ENCODE measurements at places on chromosomes 2 and 18.

- no peak for DNase-seq
These were observed 12.6 kb upstream of the PROM2 start for GRCh38 chr2:95261602-95262001.

DNA sequence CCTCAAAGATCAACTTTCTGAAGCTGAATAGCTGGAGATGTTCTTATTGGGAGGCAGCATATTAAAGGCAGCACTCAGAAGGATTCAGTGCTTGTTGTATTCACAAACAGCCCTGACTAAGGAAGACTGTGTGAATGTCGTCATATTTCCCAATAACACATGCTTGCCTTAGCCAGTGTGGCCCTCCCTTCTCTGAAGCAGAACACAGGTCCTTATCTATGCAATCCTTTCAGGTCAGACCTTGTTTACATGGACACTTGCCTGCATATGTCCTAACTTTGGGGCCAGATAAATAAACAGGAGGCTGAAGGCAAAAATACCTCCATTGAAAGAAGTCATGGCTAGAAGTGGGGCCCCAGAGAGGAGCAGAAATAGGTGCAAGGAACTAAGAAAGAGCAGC, 97.2 kb downstream of the SLC4A3 start:
- DNase-seq: no peak

DNA sequence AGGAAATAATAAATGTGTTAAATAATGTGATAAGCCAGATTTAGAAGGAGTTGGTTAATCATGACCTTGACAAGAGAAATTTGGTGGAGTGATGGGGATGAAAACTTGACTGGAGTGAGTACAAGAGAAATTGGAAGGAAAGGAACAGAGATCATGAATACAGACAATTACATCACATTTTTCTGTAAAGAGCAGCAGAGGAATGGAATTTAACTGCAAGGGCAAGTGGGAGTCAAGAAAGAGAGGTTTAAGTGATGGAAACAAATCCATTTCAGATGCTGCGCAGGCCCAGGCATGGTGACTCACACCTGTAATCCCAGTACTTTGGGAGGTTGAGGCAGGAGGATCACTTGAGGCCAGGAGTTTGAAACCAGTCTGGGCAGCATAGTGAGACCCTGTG, 46.7 kb downstream of the ICA1L start:
- DNase-seq: peak; percentile 34

DNA sequence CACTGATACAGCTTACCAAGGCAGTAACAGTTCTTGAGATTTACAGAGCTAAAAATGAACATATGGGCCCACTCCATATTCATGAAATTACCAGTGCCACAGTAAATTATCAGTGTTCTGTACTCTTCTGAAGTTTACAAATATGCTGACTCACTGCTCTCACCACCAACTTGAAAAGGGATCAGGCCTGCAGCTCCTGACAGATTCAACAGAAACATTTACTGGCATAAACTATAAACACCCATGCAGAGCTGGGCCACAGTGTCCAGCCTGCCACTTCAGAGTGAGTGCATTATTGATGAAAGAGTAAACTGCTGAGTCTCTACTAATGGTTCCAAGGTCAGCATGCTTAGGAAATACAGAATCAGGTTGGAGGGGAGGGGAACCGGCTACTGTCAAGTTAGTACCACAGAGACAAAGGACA, 83.1 kb downstream of the FARSB start:
- DNase-seq: peak; percentile 42

GRCh38 chr18:1708006-1708405, 803.3 kb downstream of the ADCYAP1 start:
- no peak for DNase-seq

DNA sequence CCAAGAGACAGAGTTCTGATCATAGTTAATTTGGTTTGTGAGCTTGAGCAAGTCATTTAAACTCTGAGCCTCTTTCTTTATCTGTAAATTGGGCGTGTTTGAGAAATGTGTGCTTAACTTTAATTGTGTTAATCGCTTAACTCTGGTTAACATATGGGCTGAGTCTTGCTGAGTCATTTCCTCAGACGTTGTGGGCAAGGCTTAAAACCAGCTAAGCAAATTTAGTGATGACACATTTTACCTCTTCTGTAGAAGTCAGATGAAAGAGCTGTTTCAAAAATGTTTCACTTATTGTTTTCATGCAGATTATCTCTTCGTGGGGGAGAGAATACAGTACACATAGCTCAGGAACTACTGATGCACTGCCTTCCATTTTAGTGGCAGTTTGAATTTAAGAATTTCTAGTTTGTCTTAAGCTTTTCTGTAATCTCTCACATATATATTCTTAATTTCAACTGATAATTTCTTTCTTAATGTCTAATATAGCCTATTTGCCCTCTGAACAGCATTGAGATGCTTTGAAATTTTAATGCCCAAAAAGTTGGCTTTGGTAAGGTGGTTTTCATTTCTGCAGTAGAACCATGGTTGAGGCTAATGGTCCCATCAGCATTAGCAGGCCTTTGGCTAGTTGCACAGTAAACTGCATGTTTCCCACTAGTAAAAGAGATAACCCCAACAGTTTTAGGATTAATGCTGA, 34.9 kb downstream of the RAB10 start:
- peak; percentile 85 for DNase-seq

GRCh38 chr2:41187376-41188122, 735.7 kb upstream of the SLC8A1 start:
- DNase-seq: no peak

DNA sequence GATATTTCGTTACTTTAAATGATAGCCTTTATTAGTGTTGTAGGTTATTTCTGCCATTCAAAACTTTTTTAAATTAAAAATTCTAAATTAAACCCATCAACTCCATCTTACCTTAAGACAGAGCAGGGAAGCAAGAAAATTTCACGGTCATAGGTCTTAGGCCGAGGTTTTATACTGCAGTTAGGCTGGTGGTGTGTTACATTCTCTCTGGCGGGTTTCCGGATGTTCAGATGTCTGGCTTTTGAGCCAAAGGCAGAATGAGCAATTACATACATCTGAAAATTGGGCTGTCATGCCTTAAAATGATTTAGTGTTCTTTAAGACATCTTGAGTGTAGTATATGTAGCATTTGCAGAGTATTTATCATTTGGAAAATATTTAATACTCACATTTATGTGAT, 27.9 kb downstream of the GLS start:
- DNase-seq: peak; percentile 62

DNA sequence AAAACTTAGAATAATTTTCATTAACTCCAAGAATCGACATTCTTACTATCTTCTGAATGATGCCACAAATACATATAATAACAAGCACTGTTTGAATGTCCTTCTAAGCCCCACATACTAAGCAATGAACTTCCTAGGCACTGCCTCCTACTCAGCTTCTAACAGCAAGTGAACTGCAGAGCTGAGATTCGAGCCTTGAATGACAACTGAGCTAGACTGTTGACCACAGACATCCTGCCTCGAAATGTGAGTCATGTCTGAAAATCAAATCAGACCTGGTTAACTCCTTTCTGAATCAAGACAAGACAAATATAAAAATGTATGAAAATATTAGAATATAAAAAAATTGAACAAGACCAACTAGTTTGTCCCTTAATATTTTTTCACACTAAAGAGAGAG, 108.1 kb downstream of the MYT1L start:
- peak; percentile 10 for DNase-seq

DNA sequence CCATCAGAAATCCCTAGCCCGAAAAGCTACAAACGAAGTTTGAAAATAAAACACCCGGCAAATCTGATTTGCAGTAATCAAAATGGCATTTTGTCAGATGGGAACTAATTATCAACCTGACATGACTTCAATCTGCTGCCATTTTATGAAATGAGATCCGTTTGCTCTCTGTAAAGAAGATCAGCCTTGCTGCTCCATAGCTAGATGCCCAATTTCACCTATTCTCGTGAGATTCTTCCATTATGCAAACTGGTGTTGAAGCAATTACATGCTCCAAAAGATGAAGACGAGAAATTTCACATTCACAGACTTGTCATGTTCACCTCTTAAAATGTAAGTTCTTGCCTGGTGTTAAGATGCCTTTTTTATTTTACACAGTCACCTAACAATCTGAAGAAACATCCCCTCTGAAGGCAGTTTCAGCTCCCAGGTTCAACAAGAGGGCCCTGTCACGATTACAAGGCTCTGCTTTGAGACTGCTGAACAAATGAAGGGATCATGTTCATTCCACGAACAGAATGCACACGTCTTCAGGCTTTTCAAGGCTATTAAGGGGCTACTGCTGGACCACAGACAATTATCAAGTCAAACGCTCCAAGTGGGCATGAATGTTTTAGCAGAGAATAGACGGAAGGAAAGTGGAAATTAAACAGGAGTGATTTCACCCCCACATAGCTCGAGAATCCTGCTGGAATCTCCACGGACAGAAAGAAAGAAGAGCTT, 172.6 kb upstream of the PID1 start:
- no peak for DNase-seq

DNA sequence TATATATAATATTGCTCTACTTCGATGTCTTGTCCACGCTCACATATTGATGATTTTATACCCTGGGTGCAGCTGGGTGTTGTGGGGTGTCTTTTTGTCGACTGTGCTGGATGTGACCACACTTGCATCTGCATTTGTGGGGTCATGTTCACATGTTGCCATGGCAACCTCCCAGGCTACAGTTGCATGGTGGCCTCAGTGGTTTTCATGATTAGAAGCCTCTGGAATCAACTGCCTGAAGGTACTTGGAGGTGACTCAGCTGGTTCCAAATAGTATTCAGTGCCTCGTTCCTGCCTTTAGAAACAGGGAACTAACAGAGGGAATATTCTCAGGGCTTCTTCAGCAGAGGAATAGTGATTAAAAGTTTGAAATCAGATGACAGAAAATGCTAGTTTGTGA, 166.3 kb upstream of the NYAP2 start:
- peak; percentile 35 for DNase-seq

- no peak for DNase-seq
These were observed 77.4 kb downstream of the HDAC4 start for GRCh38 chr2:239323447-239323846.

DNA sequence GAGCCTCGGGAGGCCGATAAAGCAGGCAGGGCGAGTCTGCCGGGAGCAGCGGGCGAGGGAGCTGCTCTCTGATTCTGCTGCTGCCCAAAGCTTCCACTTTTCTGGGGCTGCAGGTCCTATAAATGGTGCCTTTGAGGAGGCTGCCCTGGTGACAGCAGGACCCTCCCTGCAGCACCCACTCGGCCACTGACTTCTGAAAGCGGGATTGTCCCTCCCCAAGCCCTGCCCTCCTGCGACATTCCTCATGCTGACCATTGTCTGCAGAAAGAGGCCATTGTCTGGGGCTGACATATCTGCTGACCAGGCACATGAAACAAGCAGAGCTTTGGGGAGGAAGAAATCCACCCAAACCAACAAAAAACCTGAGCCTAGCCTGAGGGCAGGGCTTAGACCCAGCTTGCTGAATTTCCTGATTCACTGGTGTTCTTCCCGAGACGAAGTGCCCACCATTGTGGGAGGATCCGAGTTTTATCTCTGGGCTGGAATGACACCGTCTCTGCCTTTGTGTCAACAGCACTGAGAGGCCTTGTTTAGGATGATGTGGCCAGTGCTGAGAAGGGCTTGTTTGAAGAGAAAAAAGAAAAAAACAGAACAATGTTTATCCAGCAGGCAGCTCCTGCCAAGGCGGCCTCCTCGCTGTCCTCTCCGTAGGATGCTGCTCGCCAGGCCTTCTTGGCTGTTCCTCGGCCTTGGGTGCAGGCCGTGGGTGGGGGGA, 129.7 kb downstream of the MYCN start:
- no peak for DNase-seq

GRCh38 chr2:152718909-152719645, 657 bp downstream of the ARL6IP6 start:
- DNase-seq: no peak

GRCh38 chr2:173452416-173452815, 97.7 kb downstream of the CDCA7 start:
- no peak for DNase-seq

DNA sequence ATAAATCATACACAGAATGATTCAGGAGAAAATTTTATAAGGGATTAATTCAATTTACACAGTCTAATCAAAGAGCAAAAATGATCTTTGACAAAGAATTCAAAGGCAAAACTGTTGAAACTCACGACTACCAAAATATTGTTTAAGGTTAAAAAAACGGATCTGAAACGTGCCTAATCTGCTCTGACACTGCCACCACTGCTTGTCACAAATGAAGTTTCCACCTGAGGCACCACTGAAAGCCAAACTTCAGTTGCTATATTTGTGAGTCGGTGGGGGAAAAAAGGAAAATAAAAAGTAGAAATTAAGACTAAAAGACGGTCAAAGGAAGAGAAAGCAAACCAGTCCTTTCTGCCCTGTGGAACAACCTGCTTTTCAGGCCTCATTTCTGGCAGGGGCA, 140.6 kb upstream of the DNMT3A start:
- DNase-seq: no peak

GRCh38 chr2:22855761-22856184, 529.2 kb upstream of the KLHL29 start:
- no peak for DNase-seq

DNA sequence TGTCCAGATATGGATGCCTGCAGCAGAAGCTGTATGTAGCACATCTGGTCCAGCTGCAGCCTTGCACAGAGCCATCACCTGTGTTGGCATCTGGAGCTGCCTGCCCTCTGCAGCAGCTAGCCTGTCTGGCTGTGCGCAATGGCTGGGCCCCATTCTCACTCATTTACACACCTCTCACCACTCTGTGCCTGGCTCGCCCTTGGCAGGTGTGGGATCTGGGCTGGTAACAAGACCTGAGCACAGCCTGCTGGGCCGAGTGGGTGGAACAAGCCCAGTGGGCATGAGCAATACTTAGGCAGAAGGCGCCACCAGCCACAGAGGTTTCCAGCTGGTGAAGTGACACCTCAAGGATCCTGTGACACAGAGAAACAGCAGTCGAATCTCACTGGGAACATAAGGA, 714.1 kb downstream of the NUP35 start:
- no peak for DNase-seq

GRCh38 chr2:127826047-127826446, 15.1 kb upstream of the WDR33 start:
- DNase-seq: peak; percentile 13

- no peak for DNase-seq
These were observed 409.7 kb downstream of the XIRP2 start for GRCh38 chr2:167298017-167298416.

DNA sequence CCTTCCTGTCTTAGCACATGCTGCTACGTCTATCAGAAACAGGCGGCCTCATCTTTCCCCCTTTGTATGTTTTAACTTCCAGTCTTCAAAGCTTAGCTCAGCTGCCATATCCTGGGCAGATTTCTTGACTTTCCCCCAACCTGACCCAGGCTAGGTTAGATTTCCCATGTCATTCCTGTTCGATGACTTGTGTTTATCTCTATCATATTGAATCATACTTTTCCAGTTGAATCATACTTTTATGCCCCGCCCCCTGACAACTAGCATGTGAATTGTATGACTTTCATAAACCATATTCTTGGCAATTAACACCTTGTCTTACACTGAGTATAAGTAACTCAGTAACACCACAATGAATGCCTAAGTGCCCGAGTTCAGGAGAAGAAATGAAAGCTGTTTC, 128.3 kb downstream of the CYRIA start:
- DNase-seq: peak; percentile 39

- peak; percentile 44 for DNase-seq
These were observed 152.9 kb upstream of the PGAP1 start for GRCh38 chr2:197079414-197079813.

- DNase-seq: no peak
These were observed 949 bp upstream of the MYL12B start for GRCh38 chr18:3260995-3261372.
